Cardiac muscle cell (in vitro differentiated cells and primary cell): ENCODE measurements at places on chromosomes 3 and 15. TPM values are rescaled to one million over a fixed set of nuclear protein-coding genes. Genes with fewer than 3 reads are reported as not detected.

DNA sequence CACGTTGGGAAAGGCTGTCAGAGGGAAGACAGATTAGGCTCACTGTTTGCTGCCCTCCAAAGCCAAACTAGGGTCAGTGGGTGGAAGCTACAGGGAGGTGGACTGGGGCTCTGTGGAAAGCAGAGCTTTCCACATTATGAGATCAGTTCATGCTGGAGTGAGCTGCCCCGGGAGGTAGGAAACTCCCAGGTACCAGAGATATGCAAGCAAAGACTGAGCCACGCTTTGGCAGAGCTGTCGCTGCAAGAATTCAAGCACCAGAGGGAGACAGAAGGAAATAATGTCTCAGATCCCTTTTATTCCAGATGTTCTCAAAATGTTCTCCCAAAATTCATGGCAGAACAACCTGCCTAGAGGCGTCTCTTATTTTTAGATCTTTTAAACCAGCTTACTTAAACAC, 286.6 kb downstream of the WDR72 start:
- no peak for DNase-seq

CLDN18 gene
- 0.07 TPM in 1 of 2 replicates, not detected in the other for total RNA-seq

GRCh38 chr3:122389892-122390291, 5.9 kb downstream of the FAM162A start:
- no peak for DNase-seq

DNA sequence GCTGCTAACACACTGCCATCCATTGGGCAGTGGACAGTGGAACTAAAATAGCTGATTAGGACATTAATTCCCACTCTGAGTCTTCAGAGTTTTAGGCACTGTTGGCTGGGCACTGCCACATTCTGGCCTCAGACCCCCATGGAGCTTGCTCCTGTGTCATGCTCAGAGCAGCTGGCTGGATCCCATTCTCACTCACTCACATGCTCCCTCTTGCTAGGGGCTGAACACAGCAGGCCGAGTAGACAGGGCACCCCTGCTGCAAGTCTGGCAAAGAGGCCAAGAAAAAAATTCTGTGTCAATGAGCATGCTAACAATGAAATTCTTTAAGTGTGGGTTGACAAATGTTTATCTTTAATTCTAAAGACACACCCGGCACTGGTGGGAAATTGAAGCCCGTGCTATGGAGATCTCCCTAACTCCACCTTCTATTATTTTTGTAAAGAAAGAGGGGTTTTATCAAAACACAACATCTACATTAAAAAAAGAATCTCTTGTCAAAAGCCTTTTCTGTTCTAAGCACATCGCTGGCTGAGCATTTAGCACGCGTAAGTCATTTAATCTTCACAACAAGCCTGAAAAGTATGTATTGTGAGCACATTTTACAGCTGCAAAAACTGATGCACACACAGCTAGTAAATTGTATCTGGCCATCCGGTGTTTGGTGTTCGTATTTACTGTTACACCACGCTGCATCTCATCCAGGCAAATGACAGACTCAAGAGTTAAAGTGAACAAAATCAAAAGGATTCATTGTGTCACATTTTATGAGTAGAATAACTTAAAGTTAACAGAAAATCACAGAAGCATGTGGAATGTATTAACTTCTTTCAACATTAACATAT, 362.1 kb downstream of the PLOD2 start:
- DNase-seq, result peak; percentile 12

ITIH1 gene
- not detected in 2 replicates for total RNA-seq

DNA sequence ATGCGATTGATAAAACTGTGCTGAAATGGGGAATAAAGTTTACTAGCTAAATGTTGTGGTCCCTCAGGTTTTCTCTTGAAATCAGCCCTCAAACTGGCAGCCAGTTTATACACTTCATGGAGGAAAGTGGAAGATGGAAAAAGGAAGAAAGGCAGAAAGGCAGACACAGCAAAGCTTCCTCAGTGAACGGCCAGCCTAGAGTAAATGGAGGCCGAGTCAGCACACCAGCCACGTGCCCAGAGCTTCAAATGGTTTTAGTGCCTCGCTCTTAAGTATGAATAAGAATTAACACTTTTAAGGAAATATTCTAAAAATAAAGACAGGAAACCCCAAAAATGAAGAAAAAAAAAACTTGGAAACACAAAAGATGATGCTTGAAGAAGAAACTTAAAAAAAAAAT, 48.3 kb downstream of the GNB4 start:
- no peak for DNase-seq

- no peak for DNase-seq
Observed at GRCh38 chr3:41716471-41716870, 245.4 kb downstream of the ULK4 start.

DNA sequence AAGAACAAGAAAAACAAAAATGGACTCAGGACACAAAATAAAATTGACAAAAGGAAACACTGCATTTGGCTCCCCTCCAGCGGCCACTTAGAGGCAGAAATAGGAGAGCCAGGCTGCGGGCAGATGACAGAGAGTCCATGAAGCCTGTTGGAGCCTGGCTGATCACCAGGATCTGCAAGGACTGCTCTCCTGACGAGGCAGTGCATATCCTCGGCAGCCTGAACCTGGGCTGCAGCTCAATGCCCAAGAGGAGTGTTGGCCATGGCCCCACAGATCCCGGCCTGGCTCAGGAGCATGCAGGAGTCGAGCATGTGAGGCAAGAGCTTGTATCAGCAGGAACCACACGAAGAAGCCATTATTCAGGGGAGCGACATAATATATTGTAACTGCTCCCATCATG, 199.8 kb downstream of the STT3B start:
- peak; percentile 37 for DNase-seq

GRCh38 chr3:138082992-138083386, 32.4 kb downstream of the DZIP1L start:
- no peak for DNase-seq

DNA sequence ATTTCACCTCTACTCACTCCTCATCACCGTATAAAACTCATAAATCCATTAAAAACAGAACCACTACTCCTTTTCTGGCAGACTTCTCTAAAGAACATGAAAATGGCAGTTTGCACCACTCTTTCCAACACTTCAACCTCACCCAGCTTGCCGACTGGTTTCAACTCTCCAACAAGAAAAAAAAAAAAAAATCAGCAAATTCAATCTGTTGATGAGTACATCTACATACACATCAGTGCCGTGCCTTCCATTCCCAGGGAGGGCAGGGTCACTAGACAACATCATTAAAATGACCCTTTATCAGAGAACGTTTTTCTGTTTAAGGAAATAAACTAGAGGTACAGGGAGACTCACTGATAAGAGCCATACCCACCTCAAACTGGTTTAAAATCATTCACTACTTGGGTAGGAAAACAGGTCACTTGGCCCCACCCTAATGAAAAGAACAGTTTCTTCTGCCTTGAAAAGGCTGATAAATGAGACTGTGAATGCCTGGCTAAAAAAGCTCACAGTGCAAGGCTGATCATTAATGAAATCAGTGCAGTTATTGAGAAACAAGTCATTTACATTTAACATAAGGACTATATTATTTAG, 6.0 kb downstream of the ANXA2 start:
- DNase-seq, result no peak

LRRN1 gene
- total RNA-seq, result 0.85 and 3.0 TPM in 2 replicates

DNA sequence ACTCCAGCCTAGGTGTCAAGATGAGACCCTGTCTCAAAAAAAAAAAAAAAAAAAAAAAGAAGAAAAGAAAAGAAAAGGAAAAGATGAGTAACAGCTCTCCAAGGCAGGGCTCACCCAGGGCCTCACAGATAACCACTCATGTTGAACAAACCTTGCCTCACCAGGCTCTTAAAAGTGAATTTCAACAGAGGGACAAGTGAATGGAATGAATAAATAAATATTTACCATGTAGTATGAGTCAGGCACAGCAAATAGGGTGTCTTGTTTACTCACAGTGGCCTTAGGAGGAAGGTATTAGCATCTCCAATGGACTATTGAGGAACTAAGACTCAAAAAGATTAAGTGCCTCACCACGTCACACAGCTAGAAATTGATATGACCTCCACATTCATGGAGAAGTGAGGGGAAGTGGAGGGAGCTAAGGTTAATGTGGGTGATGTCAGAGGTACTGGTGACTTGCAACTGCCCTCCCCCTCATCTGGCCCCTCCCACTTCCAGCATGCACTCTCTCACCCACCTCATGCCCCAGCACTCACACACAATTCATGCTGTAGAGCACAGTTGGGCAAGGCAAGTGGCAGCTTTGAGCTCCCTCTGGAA, 255.5 kb downstream of the UACA start:
- no peak for DNase-seq

STAC gene
- 16.6 and 24.9 TPM in 2 replicates for total RNA-seq

GRCh38 chr3:31408720-31409119, 124.0 kb upstream of the STT3B start:
- no peak for DNase-seq

DNA sequence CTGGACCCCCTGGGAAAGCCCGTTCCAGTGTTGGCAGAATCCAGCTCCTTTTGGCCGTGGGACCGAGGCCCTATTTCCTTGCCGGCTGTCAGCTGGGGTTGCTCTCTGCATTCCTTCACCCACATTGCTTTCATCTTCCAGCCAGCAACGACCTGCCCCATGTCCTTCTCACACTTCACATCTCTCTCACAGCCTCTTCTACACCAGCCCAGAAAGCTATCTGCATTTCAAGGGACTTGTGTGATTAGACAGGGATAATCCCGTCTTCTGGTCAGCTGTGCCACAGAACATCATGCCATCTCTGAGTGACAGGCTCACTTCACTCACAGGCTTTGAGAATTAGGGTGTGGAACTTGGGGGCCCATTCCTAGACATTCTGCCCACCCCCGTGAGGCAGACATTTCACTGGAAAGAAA, 16.4 kb downstream of the EFCC1 start:
- DNase-seq, result peak; percentile 26

VGLL3 gene
- total RNA-seq, result 0.04 and 0.06 TPM in 2 replicates

RFTN1 gene
- total RNA-seq, result 42.4 and 50.8 TPM in 2 replicates

AMT gene
- total RNA-seq, result 37.3 and 67.2 TPM in 2 replicates

GRCh38 chr3:66991459-66991858, 6.6 kb upstream of the KBTBD8 start:
- peak; percentile 90 for DNase-seq

- DNase-seq, result no peak
Observed at GRCh38 chr15:68022061-68022460, 32.1 kb upstream of the PIAS1 start.

GYG1 gene
- 11.2 and 24.5 TPM in 2 replicates for total RNA-seq

PLSCR2 gene
- total RNA-seq, result not detected in 2 replicates

ETV5 gene
- 16.3 and 53.2 TPM in 2 replicates for total RNA-seq

PIF1 gene
- 3.5 and 70.9 TPM in 2 replicates for total RNA-seq
